NCI-H1694 (cell line): ENCODE measurements at places on chromosomes 2 and 18.

DNA sequence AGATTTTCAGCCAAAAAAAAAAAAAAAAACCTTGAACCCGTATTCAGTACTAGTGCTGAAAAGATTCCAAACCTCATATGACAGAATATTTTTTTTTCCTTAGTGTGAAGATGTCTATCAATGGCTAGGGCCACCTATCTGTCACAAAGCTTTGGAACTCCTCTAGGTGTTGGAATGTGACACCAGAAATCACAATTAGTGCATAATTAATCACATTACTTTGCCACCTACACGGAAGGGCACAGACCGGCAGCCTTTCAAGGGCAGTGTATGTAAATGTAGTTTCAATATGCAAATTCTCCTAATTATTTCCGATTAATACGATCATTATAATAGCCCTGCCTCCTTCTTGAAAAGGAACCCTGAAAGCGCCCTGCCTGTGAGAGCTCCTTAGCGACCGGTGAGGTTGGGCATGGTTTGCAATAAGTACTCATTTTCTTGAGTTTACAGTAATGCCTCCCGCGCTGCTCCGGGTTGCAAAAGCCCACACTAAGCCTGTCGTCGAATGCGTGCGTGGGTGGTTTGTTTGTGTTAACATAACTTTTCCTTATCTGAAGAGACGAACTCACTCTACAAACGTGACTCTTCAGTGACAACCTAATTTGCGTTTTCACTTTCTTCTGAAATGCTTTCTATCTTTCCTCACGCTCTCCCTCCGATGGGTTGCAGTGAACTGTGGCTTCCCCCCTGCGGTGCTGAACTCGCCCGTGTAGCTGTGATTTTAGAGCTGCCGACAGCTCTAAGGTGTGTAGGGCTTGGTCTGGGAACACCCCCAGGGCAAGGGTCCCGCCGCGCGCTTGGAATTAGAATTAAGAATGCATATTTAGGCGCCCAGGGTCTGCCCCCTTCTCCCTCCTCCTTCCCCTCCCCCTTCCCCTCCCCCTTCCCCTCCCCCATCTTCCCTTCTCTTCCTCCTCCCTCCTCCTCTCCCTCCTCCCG lies 765 bp upstream of the ID2 start:
- peak; percentile 87 for DNase-seq

GRCh38 chr2:196294516-196294909 lies 123.1 kb upstream of the STK17B start:
- no peak for DNase-seq

DNA sequence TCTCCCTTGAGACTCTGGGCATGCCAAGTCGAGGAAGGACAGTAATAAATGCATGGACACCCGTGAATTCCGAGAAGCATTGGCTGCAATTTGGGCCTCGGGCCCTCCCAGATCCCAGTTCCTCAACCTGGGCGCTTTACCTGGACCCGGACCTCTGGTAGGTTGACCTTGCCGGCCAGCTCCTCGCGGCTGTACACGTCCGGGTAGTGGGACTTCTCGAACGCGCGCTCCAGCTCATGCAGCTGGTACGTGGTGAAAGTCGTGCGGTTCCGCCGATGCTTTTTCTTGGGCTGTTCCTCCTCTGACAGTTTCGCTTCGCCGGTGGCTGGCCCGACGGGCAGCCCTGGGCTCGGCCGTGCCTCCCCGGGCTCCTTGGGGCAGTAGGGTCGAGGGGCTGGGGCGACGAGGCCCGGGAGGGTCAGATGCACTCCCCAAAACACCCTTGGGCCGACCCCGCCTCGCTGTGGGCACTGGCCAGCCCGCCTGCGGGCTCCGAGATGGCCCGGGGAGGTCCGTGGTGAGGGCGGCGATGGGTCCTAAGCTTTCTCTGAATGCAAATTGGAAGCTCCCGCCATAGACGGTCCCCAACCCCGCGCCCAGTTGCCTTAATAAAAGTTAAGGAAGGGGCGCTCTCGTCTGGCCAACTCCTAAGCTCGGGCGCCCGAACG lies 899 bp downstream of the RAX start:
- DNase-seq: no peak

GRCh38 chr18:48991676-48992075 lies 40.9 kb upstream of the SMAD7 start:
- no peak for DNase-seq

GRCh38 chr18:76850112-76850511 lies 27.8 kb downstream of the ZNF236 start:
- no peak for DNase-seq

- peak; percentile 91 for DNase-seq
Measured at GRCh38 chr2:29921560-29921915, at the start of gene ALK. TSS of gene ALK (minus strand) at chr2:29921586. CDS start at chr2:29920659, 927 bp downstream.

GRCh38 chr2:37912056-37912455 lies 13.0 kb upstream of the RMDN2 start:
- no peak for DNase-seq

DNA sequence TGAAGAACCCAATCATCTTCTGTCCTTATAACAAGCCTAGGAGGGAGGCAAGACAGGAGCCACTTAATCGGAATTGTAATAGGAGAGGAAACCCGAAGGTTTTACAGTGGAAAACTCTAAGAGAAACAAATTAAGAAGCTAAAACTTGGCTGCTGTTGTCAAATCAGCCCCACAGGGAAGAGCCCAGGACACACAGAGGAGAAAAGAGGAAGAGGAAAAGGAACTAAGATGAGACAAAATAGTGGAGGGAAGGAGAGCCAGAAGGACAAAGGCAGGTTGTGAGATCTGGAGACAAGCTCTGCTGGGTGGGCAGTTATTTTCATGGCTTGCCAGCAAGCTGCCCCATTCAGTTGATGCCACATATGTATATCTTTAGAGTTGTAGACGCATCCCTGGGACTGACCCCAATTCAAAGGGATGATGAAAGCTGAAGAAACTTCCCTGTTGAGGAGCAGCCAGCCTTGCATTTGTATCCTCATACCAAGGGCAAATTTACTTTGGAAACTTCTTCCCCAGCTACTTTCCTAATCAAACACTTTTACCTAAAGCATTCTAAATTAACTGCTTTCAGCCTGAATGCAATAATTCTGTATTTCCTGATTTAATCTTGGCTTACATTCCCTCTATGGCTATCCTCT lies 499.8 kb upstream of the MEIS1 start:
- no peak for DNase-seq

DNA sequence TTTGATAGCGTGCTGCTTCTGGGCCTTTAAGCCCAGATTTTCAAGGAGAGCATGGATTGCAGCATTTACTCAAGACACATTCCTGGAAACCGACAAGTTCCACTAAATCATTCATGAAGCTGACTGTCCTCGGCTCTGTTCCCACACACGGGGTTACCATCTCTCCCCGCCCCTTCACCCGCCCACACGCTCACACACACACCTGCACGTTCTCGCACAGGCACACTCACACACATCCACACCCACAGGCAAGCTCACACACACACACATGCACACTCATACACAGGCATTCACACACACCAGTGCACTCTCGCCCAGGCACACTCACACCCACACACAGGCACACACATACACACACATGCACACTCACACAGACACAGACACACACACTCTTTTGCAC lies 150.0 kb upstream of the AGAP1 start:
- DNase-seq: no peak
